ENCODE measurements at places on chromosomes 3 and 15.

DNA sequence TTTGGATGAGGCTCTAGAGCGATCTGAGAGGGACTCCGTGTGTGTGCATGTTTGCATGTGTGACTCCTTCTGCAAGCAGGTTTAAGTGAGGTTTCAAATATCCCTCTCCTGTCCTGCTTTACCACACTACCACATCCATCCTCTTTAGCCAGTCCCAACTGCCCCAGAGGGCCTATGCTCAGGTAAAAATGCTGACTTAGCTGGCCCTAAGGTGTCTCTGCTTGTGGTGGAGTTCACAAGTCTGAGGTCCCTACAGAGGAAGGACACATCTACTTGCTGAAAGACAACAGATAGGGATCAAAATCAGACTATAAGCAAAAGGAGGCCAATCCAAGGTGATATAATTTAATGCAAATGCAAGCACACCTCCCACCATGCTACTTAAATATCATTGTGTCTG lies 87.2 kb downstream of the B3GNT5 start:
- DNase-seq = no peak

DNA sequence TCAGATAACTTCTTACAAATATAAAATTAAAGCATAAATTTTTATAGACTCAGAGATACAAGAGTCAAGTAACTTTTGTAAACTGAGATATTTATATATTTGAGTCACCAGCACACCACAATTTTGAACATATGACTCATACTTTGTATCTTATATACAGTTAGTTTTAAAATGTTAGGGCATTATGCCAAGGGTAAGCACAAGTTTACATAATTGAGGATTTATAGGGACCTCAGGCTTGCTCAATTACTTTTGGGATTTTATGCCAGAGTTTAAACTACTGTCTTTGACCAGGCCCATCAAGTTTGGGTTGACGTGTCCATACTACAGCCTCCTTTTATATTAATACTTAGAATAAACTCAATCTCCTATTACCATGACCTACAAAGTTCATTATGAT lies 7.4 kb upstream of the FGF7 start:
- peak; percentile 64 for DNase-seq

DNA sequence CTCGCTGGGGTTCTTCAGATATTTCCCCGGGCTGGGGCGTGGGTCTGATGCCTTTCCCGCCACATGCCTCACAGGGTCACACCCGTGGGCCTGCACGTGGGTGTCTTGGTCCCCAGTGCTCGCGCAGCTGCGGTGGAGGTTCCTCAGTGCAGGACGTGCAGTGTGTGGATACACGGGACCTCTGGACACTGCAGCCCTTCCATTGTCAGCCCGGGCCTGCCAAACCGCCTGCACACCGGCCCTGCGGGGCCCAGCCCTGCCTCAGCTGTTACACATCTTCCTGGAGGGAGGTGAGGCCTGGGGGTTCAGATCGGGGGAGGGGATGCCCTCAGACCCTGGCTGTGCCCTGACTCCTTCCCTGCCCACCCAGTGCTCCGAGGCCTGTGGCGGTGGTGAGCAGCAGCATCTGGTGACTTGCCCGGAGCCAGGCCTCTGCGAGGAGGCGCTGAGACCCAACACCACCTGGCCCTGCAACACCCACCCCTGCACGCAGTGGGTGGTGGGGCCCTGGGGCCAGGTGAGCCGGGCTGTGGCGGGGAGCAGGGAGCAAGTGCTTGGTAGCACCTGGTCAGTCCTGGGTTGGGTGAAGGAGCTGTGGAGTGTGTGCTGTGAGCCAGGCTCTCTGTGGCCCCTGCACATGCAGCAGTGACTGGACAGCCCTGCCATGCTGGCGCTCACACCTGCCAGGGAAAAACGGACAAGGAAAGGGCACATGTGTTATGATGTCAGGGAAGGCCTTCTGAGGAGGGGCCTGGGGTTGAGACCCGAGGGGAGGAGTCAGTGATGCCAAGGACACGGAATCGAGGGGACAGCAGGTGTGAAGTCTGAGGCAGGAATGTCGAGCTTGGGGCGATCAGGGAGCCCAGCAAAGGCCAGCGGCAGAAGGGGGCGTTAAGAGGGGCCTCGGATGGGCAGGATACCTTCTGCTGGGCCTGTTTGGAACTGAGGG lies 88.9 kb downstream of the TBC1D2B start:
- DNase-seq = no peak

- peak; percentile 83 for DNase-seq
Measured at GRCh38 chr3:188689101-188689574, 482.6 kb upstream of the TPRG1 start.

GRCh38 chr3:79661896-79662295 lies 105.9 kb downstream of the ROBO1 start:
- no peak for DNase-seq

GRCh38 chr15:57662091-57662744 lies 44.3 kb upstream of the POLR2M start:
- no peak for DNase-seq

- DNase-seq = no peak
Measured at GRCh38 chr3:174862101-174862500, 3.0 kb downstream of the NAALADL2 start.

DNA sequence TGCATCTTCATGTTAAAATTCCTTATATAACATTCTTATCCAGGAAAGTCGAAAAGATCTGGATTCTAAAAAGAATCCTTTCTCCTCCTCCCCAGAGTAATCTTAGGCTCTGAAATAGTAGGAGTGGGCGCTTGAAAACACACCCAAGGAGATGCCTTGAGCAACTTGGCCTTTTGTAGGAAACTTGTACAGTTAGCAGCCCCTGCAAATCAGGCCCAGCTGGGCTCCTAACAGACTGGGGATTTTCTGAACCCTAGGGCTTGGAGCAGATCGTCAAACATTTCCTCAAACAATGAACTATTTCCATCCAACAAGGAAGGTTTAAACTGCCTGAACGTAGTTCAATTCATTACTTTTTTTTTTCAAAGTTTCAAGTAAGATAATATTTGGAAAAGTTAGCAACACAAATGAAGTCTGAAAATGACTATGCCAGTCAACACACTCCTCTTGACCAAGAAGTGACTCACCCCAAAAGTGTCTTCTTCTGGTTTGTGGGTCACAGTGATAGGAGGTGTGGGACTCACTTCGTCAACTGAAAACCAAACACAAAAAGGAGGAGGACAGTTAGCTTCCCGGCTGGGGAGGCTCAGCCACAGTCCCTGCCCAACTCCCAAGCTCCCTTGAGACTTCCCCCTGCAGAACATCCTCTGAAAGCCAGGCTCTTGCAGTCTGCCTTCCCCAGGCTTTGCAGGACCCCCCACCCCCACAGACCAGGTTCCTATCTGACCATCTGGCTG lies 129.7 kb downstream of the NTRK3 start:
- no peak for DNase-seq

DNA sequence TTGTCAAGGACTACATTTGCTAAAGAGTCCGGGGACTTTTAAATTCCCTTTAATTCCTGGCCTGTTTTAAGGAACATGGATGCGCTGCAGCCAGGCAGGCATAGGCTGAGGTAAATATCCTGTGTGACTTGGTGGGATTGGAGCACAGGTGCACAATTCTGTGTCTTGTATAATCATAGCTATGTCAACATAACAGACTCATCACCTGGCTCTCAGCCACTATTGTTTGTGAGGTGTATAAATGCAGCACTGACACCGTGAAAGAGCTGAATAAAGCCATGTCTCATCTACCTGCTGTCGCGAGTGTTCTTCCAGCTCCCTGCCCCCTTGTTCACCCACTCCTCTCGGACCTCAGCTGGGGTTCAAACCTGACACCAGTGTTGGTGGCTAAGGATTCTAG lies 109.7 kb downstream of the MFSD1 start:
- no peak for DNase-seq

DNA sequence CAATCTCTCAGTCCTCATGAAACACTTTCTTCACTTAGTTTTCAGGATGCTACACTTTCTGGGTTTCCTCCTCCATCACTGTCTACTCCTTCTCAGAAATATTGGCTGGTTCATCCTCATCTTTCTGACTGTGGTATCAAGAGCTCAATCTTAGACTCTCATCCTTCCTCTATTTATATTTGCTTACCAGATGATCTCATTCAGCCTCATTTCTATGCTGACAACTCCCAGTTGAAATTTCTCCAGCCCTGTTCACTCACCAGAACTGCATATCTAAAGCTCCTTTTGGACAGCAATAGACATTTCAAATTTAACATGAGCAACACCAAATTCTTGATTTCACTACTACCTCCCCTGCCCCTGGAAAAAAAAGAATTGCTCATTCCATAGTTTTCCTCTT lies 48.0 kb upstream of the FBN1 start:
- no peak for DNase-seq

- DNase-seq = no peak
Measured at GRCh38 chr3:33146791-33147445, 33.1 kb downstream of the CRTAP start.

DNA sequence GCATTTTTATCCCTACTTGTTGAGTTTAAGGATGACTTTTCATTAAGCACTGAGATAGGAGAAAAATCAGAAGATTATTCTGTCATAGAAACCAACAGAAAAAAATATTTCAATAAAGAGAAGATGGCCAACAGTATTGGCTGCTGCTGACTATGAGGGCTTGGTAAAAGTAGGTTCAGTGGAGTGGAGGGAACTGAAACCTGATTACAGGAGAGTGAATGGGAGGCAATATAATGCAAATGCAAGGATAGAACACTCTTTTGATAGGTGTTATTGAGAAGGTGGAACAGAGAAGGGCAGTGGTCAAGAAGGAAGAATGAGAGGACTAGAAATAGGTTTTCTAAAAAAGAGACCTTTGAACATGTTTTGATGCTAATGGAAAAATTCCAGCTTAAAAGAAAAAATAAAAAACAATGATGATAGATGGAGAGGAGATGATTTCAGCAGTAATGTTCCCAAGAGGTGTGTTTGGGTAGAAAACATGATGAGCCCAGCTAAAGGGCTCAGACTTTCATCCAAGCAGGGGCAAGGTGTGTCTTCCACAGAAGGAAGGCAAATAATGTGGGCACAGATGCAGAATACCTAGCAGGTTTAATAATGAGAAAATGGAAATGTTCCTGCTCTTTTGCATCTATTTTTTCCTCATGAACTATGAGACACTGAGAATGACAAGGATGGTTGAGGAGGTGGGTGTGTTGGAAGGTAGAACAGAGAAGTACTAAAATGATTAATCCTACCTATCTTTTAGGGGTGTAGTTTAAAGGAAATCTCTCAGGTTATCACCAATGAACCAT lies 397.9 kb upstream of the GOLIM4 start:
- no peak for DNase-seq

DNA sequence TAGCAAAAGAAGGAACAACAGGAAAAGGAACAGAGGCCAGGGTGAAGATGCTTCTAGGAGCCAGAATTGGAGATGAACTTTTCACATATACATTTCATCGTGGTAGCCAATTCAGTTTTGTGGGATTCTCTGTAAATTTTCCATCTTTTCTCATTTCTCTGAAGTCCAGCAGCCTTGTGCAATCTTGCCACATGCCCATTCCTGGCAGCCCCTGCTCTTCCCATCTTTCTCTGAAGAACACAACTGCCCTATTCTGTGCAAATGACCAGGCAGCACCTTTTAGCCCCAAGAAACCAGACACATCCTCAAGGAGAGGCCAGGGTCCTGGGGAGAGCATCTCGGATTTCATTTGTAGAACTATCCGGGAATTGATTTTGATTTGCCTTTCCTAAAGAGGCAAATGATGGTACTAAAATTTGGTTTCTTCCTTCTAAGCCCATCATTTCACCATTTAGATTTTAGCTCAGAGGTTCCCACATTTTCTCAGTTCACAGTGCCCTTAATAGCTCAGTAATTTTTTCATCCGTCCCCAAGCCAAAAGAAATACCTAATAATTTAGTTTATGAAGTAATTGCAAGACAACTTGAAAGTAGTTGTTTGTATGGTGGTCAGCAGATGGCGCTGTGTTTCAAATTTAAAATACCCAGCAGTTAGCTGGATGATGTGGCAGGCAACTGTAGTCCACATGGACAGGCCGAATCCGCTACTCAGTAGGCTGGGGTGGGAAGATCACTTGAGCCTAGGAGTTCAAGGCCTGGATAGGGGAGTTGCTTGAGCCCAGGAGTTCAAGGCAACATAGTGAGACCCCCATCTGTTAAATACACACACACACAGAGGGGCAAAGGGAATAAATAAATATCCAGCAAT lies 61.3 kb upstream of the ACKR4 start:
- peak; percentile 72 for DNase-seq

- no peak for DNase-seq
Measured at GRCh38 chr3:108113975-108114374, 23.1 kb upstream of the CD47 start.

DNA sequence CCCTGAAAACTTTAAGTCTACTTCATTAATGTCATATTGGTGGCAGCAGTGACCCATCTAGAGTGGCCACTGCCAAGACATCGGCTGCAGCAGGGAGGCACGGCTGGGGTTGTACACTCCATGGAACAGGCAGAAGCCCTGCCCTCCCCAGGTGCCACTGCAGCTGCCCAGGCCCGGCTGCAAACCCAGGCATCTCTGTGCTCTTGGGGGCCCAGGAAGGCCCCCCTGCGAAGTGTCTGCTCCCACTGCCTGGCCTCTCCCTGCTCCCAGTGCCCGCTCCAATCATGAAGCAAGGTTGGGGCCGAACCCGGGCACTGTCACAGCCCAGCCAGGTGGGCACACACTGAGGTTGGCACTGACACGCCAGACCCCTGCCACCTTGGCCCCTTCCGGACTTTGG lies 12.1 kb upstream of the RPL14 start:
- DNase-seq = no peak

- DNase-seq = no peak
Measured at GRCh38 chr3:57808961-57809608, 53.0 kb downstream of the SLMAP start.

DNA sequence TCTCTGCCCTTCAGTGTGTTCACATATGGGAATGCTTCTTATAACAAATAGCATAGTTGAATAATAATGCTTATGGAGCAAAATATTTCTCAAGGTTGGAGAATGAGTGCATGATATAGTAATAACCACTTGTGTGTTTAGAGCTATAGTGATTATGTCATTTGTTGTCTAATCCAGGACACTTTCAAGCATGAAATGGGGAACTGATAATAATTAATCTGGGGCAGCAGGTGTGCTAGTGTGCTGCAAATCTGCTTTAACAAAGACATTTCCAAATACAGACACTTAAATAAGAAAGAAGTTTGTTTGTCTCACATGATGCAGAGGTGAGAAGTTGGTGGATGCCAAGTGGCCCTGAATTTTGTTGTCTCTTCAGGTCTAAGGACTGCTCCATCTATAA lies 579.3 kb upstream of the GRM7 start:
- no peak for DNase-seq

GRCh38 chr3:99094606-99095005 lies 193.1 kb upstream of the DCBLD2 start:
- no peak for DNase-seq

DNA sequence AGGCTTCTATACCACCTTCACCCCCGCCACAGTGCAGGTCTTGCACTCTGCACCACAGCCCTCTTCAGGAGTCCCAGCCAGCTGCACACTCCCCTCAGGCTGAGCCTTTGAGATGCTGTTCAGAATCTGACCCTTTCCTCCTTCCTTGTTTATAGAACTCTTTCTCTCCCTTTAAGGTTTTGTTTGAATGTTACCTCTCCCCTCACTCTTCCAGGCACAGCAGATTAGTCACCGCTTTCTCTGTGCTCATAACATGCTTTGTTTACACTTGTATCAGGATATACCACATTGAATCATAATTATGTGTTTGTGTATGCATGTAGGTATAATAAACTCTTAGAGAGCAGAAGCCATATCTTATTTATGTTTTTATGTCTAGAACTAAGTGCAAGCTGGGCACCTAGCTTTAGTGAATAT lies 168.4 kb upstream of the BCL6 start:
- no peak for DNase-seq
